ENCODE measurements at places on chromosomes 11 and 22.

DNA sequence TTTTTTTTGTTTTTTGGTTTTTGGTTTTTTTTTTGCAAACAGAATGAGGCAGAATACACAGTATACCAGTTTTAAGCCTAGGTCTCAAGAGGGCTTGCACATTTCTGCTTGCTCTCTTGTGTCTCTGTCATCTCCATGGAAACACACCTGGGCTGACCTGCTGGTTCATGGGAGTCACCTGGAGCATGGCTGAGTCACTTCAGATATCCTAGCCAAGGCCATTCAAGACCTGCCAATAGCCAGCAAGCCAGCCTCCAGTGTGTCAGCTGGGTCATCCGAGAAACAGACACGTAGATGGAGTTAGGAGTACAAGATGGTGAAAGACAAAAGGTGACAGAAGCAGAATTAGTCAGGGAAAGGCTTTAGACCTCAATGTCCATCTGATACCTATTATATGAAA lies 124.2 kb upstream of the SEZ6L start:
- DNase-seq: no peak

GRCh38 chr11:98227278-98227677 lies 793.5 kb upstream of the CNTN5 start:
- no peak for DNase-seq

- no peak for DNase-seq
Measured at GRCh38 chr11:6387811-6388599, 2.3 kb upstream of the SMPD1 start.

DNA sequence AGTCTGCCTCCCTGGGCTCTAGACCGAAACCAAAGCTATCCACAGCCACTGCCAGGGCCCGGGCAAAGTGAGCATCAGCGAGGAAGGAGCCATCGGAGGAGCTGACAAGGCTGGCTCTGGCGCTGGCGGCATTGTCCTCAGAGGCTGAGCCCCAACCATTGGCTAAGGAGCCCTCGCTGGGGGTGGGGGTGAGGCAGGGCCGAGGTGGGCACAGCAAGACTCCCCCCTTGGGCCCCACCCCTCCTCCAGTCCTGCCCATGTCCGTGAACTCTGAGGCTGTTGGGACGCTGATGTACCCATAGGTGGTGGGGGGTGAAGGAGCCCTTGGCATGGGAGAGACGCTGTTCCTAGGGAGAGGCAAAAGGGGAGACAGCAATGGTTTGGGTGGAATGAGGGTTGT lies 11.2 kb downstream of the ROBO4 start:
- no peak for DNase-seq

DNA sequence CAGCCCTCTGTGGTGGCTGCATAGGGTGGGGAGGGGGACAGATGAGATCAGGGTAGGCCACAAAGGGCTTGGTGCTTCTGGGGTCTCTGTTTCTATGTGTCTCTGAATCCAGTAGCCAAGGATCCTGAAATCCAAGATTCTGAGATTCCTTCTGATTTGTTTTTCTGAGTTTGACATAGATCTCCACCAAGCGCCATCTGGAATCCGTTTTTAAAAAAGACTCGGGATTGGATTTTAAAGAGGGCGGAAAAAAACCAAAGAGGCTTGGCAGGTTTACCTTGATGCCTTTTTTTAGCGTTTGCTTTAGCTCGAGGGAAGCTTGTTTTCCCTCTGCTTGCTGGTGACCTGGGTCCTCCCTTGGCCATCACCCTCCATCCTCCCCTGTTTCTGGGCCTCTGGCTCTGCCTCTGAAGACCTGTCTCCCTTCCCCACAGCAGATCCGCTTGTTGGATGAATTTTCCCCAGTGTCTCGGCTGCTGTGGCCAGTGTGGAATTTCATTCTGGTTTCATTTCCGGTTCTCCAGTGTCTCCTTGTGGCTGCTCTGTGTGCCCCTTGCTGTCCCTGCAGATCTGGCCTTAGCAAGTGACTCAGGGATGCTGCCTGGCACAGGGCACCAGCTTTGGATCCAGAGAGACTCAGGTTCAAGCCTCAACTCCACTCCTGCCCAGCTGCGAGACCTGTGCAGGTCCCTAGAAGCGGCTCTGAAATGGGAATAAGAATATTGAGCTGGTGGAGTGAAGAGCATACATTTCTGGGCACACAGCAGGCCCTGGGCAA lies 15.1 kb downstream of the SYNGR1 start:
- no peak for DNase-seq

- no peak for DNase-seq
Measured at GRCh38 chr11:32094923-32095322, 4.0 kb downstream of the RCN1 start.

Measured in CD4-positive, alpha-beta T cell treated with Interleukin-6 for 4 hours (primary cell).